Pancreas (tissue), 10 donors: ENCODE measurements at places on chromosomes 13 and 19.

DNA sequence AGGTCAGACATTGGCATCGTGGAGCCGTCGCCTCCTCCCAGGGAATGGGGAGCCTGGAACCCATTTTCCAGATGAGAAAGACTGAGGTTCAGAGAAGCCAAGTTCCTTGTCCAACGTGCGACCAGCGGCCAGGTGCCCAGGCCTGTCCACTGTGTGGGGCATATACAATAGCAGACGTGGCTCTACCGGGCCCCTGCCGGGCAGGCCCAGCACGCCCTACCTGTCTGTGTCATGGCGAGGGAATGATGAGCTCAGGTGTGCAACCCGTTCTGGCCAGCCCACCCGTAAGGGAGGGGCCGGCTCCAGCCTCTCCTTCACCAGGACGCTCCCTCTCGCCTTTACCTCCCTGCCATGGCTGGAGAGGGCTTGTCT lies 837 bp downstream of the GNA15 start:
- DNase-seq, result no peak

GRCh38 chr19:31089681-31090080 lies 259.6 kb downstream of the TSHZ3 start:
- DNase-seq, result no peak

DNA sequence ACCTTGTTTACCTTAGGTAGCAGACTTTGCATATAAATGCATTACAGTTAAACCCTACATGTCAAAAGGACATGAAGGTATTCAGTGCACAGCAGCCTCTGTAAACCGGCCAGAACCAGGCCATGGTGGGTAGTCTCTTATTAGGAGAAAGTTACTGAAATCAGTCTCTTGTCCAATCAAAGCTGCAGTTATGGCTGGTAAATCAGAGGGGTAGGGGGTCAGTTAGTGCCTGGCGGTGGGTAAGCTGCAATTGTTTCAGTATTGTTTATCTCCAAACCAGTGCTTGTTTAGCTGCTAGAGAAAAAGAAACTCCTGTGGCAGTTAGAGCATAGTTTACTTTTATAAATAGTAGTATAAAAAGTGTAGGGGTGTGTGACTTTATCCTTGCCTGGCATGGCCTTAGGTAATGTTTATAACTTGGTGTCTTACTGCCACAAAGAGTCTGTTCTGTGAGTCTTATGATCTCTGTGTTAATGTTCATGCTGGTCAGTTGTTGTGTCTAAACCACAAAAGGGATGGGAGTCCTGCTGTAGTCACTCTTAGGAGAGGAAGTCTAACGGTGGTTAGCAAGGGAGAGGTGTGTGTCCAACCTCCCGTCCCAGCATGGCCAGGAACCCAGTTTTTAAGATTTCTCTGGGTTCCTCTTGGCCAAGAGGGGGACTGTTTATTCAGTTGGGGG lies 28.0 kb downstream of the CHST8 start:
- peak; percentile 1 for DNase-seq

DNA sequence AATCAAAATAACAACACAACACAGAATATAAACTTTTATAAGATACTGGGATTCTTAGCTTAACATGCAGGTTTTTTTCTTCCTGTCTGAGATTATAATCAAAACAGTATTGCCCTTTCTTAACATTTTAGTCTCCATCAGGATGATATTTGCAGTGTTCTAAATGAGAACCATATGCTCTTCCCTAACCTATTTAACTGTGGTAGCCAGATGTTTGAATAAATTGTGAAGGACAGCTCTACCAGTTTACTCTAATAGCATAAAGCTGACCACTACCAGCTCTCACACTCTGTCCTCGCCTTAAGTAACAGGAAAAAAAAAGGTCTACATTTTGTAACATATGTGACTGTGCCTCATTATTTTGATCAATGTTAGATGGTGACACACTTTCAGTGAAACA lies 618.7 kb upstream of the SGCG start:
- no peak for DNase-seq

DNA sequence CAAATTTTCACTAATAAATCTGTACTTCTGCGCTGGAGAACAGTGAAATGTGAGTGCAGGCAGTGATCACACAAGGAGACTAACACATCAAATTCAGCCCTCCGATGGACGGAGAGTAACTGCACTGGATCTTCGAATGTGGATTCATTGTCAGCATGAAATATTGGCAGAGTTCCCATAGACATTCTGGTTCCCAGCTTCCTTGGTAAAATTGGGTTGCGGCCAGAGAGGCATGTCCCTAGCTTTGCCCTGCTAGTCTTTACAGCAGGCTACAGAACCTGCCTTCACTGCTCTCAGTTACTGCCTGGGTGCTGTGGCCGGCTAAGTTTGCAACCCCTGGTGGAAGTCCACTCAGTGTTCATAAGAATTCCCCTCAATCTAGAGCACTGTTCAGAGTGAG lies 32.3 kb upstream of the UQCRFS1 start:
- DNase-seq, result no peak

DNA sequence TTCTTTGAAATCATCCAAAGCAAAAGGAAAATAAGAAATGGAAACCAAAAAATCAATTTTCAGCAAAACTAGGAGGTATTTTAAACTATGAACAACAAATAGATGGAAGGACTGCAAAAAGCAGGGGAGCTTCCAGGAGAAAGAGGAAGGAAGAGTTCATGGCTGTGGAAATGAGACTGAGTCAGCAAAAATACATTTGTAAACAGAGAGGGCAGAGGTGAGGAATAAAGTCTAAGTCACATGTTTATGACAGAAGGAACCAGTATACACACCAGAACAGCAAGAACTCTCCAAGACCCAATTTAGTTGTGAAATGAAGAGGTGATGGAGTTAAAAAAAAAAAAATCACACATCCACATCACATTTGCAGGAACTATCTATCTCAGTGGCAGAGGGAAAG lies 69.6 kb downstream of the RNASEH2B start:
- DNase-seq, result no peak

DNA sequence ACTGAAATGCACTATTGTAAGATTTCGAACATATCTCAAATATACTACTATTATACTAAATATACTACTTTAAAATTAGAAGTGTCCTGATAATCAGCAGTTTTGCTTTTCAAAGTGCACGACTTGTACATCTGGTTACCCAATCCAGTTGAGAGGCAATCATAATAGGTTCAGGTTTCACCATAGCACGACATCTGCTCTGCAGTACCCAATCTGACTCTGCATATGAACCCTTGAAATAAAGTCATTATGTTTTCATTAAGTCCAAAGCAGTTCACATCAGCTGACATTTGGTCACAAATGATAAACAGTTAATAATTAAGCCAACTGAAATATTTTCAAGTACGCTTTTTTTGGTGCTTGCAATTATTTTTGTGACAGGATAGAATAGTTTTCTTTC lies 90.6 kb downstream of the PCDH9 start:
- no peak for DNase-seq

DNA sequence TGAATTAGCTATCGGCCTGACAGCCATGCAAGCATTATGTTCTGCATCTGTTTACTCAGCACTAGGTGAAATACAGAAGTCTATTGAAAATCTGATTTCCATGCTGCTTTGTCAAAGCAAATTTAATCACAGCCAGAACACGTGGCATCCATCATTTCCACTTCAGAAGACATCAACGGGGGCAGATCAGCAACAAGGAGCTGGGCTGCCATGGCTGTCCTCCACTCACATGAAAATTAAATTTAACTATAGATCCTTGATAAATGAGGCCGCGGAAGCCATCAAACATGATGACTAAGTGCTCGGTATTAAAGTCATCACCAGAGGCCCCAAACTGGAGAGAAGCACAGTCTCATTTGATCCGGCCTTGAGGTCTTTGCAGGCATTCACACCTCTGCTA lies 443.5 kb downstream of the HS6ST3 start:
- DNase-seq, result no peak

GRCh38 chr13:114088234-114088633 lies 44.2 kb downstream of the RASA3 start:
- no peak for DNase-seq

DNA sequence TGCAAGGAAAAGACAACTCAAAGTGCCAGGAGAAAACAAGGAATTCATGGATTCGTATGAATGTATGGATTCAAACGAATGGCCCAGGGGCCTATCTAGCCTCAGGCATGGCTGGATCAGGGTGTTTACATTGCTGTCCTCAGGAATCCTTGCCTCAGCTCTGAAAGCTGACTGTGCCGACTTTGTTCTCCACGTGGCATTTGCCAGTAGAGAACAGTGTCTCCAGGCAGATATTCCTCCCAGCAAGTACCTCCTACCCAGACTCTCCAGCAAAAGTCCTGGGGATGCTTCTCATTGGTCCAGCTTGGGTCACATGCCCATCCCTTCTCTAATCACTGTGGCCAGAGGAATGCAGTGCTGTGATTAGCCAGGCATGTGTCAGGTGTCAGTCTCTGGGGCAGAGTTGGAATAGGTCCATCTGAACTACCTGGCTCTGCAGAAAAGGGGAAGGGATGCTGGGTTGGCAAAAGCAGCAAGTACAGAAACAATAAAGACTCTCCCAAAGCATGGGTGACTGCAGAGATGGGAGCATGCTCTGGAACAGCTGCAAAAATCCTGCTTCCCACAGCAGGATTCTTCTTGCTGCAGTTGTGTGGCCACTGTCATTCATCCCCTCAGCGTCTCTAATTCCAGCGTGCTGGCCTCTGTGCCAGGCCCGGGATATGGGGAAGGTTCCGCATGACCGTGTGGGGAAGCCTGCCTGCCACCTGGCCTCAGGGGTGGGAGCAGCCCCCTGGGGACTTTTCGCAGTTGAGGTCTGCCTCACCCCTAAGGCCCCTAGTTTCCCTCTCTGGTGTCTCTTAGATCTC lies 30.0 kb downstream of the CCNE1 start:
- no peak for DNase-seq

DNA sequence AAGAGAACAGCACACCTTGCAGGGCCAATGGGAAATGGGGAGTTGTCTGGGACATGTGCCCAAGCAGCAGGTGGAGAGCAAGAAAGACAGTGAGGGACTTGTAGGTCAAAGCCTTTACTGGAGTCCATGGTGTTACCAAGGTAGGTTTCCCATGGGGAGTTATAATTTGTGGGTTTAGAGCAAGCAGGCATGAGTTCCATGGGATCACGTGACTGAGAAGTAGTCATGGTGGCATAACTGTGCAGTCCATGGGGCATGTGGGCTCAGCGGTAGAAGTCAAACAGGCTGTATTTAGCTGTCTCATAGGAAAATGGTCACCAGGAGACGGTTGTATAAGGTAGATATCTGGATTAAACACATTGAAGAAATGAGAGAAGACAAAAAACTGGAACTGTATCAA lies 715.1 kb downstream of the SLITRK1 start:
- no peak for DNase-seq
